ENCODE measurements at places on chromosomes 1 and 21.

- no peak for DNase-seq
These were observed 18.8 kb downstream of the PGBD5 start for GRCh38 chr1:230407351-230407750.

GRCh38 chr1:115837740-115838421 lies 3.0 kb downstream of the NHLH2 start:
- no peak for DNase-seq

DNA sequence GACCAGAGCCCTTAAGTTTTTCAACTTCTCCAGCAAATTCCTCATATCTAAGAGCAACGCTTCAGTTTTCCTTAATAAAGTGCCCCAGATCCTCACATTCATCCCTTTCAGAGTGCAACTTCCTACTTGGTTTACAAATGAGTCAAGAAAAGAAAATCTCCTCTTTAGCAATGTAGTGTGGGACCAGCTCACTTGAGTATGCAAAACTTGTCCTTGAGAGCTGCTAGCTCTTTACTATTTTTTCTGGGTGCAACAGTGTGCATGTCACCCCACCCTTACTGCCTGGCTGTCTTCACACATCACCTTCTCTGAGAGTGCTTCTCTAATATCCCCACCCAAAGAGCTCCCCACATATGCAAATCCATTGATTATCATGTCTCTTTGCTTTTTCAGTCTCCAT lies 203.1 kb upstream of the CAMK1G start:
- no peak for DNase-seq

DNA sequence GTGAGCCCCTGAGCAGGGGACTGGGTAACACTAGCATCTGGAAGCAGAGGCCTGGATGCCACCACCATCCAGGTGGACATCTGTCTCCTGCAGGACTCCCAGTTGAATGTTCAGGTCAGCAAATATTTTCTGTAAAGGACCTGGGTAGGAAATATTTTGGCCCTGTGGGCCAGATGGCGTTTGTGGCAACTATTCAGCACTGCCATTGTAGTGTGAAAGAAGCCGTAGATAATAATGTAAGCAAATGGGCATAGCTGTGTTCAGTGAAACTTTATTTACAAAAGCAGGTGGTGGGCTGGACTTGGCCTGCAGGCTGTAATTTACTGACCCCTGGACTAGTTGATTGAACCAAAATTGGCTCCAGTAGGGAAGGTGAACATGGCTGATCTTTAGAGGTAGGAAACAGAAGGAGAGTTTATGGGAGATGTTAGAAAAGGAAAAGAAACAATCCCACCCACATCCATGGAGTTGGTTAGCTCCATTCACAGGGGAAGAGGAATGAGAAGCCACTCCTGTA lies 20.0 kb upstream of the CD101 start:
- DNase-seq, result no peak

- DNase-seq, result no peak
These were observed 1080.8 kb downstream of the AMY1C start for GRCh38 chr1:104830534-104830933.

- DNase-seq, result no peak
These were observed 27.2 kb upstream of the FAM3B start for GRCh38 chr21:41289431-41289830.
